NCI-H1105 (cell line): ENCODE measurements at places on chromosomes 7 and 10.

DNA sequence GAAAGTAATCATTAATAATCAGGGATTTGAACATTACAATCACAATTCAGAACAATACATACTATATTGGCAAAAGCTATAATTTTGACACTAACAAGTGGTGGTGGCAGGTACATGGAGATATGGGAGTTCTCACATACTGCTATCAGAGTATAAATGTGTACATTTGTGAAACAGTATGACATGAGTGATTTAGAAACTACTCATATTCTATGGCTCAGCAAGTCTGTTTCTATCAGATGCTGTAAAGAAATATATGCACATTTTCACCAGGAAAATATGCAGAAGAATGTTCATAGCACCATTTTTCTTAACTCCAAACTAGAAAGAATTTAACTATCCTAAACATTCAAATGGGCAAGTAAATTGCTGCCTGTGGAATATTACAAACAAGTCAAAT, 620.0 kb downstream of the SH2D4B start:
- no peak for DNase-seq

DNA sequence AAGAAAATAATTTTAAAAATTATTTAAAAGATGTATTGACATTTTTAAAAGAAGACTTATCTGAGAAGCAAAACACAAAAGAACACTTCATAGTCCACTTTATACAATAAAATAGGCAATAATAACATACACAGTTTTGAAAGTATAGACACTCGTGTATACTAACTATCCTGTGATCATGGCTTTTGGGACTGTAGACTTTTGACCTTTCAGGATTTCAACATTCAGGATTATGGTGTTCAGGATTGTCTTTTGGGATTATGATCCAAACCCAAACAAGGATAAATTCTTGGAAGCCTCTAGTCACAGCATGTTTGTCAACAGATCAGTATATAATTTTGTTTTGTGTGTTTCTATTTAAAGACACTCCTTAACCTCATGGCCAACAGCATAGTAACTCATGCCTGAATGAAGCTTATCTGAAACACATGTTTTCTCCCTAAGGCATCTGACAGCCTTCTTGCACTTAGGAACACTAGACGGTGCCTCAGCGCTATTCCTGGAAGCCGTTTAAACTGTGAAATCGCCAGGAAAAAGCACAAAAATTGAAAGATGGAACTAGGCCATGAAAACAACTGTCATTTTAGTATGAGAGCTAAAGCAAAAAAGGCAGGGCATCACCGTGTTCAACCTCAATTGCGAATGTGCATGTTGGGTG, 29.9 kb downstream of the GSAP start:
- DNase-seq: no peak

DNA sequence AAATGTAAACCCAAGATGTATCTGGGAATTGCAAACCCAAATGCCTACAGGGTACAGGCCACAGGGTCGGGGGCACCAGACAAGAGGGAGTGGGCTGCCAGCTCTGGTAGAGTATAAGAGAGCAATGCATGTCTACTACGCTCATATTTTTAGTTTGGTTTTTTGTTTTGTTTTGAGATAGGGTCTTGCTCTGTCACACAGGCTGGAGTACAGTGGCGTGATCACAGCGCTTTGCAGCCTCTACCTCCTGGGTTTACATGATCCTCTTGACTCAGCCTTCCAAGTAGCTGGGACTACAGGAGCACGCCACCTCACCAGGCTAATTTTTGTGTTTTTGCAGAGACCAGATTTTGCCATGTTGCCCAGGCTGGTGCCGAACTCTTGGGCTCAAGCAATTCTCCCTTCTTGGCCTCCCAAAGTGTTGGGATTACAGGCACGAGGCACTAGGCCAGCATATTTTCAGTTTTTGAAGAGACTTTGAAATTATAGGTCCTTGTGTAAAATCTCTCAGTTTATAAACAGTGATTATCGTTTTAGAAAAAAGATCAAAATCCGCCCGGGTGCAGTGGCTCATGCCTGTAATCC, 11.1 kb upstream of the IL15RA start:
- DNase-seq: no peak

GRCh38 chr10:22230158-22230833, 12.5 kb upstream of the EBLN1 start:
- peak; percentile 77 for DNase-seq

GRCh38 chr10:20672741-20673140, 224.4 kb downstream of the NEBL start:
- DNase-seq: no peak

DNA sequence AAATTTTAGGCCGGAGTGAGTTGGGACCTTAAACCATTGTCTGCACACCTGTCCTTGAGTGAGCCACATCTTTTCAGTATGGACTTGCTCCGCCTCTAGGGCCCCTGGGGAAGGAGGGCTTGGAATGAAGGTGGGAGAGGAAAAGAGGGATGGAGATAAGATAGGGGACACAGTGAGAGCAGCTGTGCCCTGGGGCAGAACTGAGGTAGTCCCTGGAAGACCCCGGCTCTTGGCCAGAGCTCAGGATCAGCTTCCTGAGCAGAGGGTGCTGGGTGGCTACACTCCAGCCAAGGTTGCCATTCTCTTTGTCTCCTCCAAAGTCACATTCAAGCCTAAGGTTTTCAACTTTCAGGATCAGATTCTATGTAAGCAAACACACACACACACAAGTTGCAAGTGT, 82.0 kb downstream of the MKI67 start:
- DNase-seq: no peak
